ENCODE measurements at places on chromosomes 1 and 21.

- no peak for DNase-seq
Observed at GRCh38 chr1:212944229-212944901, 6.0 kb upstream of the VASH2 start.

DNA sequence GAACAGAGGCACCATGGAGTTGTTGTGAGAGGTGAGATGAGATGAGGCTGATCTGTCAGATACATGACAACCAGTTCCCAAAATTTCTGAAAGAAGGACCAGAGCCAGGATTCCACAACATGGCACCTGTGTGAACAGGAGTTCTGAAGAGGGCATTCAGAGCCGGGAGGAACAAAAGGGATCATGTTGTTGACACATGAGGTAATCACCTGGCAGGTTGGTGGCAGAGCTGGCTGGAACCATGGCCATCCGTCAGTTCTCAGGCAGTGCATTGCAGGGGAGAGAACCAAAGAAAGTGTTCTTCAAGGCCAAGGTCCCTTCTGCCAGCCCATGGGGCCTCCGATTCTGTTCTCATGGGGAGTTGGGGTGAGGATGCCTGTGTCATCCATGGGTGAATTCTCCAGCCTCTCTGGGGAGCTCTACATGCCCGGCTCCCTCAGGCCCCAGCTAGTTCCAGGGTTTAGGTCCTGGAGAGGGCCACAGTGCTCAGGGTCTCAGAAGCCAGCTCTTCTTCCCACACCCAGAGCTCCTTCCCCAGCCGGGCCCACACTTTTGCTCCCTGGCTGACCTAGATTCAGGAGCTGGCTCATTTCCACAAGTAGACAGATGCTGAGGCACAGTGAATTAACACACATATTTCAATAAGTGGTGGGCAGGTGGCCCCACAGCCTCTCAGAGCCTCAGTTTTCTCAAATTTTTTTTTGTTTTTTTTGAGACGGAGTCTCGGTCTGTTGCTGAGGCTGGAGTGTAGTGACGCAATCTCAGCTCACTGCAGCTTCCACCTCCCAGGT, 49.1 kb upstream of the CTPS1 start:
- no peak for DNase-seq

- no peak for DNase-seq
Observed at GRCh38 chr1:42756956-42757891, 9.6 kb downstream of the P3H1 start.

- DNase-seq: no peak
Observed at GRCh38 chr1:88461007-88461406, 223.1 kb upstream of the PKN2 start.

DNA sequence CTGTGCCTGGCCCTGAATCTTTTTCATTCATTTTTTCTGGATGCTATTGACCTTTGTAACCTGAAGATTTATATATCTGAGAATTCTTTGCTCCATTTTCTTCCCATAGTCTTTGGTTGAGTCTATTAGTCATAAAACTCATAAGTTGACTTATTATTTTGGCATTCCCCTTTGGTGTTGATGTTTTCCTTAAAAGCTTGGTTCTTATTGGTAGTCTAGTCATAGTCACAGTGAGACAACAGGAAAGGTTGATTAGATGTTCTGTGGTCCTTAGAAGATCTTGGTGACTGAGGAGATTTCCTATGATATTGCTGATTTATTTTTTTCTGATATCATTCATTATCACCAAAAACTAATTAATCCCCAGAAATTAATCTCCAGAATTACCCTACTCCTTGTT, 86.2 kb downstream of the PTPRC start:
- DNase-seq: no peak

DNA sequence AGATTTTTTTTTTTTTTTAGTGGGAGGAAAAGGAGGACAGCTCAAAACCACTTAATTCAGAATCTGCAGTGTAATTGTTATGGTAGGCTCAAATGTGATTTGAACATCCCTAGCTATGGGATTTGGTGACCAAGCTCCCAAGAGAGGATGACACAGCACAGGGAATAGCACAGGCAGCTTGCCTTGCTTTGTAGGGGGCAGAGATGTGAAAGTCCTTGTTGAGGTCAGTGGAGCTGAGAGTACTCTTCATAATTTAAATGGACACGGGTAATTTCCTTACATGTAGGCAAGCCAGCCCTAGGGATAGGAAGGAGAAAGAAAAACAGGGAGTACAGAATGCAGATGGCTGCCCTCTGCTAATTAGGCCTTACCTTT, 3.2 kb upstream of the UCK2 start:
- no peak for DNase-seq

GRCh38 chr1:184457500-184457899, 70.7 kb downstream of the C1orf21 start:
- DNase-seq: no peak

DNA sequence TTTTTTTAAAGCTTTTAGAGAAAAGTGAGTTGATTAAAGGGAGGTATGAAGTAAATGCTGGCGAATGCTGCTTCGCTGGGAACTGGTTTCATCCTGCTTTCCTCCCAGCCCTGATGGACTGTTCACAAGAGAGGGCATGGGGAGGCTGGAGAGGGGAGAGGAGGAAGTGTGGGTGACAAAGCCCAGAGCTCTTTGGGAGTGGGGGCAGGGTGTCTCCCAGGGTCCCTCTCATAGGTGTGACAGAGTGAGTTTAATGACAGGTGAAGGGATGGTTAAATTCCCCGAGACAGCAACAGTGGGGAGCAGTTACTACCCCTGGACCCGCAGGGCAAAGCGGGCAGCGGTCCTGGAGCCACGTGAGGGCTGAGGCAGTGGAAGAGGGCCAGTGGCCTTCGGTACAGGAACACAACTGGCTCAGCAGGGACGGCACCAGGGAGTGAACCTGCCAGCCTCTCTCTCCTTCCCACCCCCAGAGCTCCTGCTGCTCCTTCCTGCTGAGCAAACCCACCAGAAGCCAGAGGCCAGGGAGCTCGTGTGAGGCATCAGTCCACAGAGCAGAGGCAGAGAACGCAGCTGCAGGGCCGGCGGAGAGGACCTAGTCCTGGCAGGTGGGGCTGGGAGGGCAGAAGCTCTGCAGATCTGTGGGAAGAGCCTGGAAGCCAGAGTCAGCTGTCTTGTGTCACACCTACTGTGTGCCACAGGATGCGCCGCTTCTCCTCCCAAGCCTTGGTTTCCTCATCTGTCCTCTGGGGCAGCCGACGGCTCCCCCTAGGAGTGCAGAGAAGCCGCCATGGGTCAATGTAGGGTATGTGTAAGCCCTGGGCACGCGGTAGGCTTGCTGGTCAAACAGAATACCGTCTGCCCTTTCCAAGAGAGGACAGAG, 20.9 kb upstream of the LRP8 start:
- DNase-seq: no peak

GRCh38 chr1:110743397-110743796, 68.7 kb upstream of the KCNA3 start:
- no peak for DNase-seq

- DNase-seq: no peak
Observed at GRCh38 chr1:145891143-145891542, 5.5 kb upstream of the ANKRD35 start.

GRCh38 chr1:204714861-204715511, 29.4 kb upstream of the LRRN2 start:
- DNase-seq: no peak

- no peak for DNase-seq
Observed at GRCh38 chr1:224169718-224170270, 13.2 kb upstream of the DEGS1 start.

- no peak for DNase-seq
Observed at GRCh38 chr1:230501849-230502248, 75.7 kb upstream of the PGBD5 start.

DNA sequence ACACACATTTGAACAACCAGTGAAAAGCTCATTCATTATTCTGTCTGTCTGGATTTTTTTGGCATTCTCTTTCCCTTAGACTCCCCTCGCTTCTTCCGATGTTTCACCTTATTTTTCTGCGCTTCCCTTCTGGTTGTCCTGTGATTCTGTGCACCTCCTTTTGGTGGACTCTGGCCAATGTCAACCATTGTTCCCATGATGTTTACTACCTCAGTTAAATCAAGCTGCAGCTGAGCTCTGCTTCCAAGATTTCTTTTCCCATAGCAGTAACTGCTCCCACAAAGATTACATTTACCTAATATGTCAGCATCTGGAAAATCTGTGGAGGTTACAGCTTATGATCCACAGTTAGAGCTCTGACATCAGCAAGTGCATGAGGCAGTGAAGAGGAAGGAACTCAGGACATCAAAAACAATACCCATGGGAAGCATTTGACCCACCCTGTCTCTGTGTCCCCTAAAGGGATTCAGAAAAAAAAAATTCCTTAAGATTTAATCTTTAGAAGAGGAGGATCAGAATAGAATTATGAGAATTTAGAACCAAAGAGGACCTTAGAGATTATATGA, 69.9 kb upstream of the ADAMTS5 start:
- no peak for DNase-seq

- DNase-seq: no peak
Observed at GRCh38 chr1:185581961-185582725, 152.0 kb upstream of the HMCN1 start.

- DNase-seq: no peak
Observed at GRCh38 chr1:153364766-153365666, 7.4 kb downstream of the S100A9 start.

DNA sequence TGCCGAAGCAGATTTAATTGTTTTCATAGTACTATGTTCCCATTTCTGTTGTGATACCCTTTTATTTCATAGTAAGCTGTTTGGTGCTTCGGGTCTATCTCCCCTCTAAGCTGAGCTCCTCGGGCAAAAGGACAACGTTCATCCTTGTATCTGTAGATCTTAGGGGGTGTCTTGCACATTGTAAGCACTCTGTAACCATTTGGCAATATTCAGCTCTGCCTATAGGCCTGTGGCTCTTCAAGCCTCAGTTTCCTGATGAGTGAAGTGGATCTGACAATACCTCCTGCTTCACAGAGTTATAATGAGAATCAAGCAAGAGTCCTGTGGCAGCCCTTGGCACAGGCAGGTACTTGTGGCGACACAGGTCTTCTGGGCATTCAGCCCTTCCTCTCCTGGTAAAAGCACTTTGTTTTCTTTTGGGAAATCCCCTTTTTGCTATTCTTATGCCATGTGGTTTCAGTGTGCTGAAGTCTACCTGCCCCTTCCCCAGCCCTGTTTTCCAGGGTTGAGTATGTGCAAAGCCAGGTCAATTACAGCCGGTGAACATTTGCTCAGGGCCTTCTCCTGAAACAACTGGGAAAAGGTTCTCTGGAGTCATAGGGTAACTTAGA, 8.5 kb upstream of the EXO1 start:
- no peak for DNase-seq

DNA sequence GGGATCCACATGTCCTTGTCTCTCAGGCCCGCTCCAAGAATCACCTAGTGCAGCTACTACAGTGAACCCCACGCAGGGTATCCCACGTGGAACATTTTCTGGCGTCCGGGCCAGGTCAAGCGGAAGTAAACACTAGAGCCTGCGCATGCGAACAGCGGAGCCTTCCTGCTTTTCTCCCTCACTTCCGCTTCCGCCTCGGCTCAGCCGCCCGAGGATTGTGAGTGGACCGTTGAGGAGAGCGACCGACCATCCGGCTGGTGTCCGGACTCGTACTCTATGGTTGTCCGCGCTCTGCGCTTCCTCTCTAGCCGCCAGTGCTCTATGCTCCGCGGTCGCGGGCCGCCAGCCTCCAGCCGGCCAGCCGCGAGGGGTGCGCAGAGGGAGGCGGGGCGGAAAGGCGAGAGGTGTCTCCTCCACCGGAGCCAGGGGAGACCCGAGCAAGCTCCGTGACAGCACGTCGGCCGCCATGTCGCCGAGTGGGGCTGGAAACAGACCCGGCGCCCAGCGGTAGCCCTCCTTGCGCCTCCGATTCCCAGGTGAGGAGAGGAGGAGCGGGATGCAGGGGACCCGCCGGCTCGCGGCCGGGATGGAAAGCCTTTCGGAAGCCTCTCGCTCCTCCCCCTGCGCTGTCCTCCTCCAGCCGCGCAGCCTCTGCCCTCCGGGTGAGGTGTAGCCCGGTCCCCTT, at the start of the genes CNST and TFB2M:
CNST (plus strand) TSS at position 329 of the 685 bp plus-strand sequence. CDS start 25,107 bp downstream, outside the sequence.
TFB2M (minus strand) TSS at position 134 of the 685 bp plus-strand sequence; CDS start at position 11, 123 bp downstream.
- peak; percentile 82 for DNase-seq

DNA sequence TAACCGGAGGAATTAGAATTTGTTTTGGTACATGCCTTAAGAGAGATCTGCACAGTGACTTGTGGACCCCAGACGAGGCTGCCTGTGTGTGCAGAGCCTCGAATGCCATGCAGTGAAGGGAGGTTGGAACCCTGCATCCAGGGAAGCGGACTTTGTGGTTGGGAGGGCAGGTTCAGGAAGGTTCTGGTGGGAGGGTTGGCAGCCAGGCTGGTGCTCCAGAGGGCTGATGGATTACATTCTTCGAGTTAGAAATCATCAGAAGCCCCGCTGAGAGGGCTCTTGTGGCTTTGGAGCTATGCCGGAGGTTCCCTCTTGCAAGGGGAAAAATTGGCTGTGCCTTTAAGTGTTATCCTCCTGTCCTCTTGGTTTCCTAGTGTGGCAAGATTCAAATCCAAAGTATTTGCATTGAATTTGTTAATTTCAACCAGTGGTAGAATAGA, 21.1 kb downstream of the ROR1 start:
- no peak for DNase-seq

DNA sequence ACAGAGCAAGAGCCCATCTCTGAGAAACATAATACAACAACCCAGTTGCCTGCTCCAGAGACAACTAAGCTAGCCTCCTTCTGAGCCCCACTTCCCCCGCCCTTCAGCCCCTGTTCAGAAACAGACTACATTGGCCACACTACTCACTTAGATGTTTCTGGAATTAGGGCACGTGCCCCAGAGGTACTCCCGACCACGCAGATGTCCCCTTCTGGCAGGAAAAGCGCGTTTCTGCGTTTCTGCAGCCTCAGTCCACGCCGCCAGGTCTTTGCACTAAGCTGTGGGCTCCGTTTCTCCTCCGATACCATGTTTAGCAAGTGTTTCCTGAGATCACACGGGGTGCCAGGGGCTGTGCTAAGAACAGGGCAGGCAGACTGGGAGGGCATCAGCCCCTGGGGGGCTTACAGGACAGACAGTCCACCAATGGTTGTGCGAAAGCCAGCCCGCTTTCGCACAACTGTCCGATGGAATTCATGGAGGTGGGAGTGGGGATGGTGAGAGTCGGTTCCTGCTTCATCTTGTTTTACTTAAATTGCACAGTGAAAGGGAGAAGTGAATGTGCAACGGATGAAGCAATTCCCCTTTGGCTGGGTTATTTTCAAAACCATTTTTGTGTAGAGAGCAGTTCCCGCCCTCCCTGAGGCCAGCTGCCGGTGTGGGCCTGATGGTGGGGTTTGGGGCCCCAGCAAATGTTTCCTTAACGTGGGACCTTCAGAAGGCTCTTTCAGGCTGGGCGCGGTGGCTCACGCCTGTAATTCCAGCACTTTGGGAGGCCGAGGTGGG, 2.7 kb downstream of the PIK3CD start:
- no peak for DNase-seq

- DNase-seq: no peak
Observed at GRCh38 chr1:87652176-87652575, 323.5 kb downstream of the LMO4 start.

DNA sequence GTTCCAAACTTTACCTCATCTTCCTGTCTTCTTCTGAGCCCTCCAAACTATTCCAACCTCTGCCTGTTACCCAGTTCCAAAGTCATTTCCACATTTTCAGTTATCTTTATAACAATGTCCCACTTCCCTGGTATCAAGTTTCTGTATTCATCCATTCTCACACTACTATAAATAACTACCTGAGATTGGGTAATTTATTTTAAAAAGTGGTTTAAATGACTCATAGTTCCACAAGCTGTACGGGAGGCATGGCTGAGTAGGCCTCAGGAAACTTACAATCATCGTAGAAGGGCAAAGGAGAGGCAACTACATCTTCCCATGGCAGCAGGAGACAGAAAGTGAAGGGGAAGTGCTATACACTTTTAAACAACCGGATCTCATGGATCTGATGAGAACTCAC, 428.5 kb upstream of the RGS18 start:
- no peak for DNase-seq

GRCh38 chr1:3668148-3668547, 15.8 kb downstream of the TP73 start:
- DNase-seq: no peak

GRCh38 chr1:50271968-50272578, 151.2 kb downstream of the DMRTA2 start:
- no peak for DNase-seq
